ENCODE measurements at places on chromosomes 12 and 14.

DNA sequence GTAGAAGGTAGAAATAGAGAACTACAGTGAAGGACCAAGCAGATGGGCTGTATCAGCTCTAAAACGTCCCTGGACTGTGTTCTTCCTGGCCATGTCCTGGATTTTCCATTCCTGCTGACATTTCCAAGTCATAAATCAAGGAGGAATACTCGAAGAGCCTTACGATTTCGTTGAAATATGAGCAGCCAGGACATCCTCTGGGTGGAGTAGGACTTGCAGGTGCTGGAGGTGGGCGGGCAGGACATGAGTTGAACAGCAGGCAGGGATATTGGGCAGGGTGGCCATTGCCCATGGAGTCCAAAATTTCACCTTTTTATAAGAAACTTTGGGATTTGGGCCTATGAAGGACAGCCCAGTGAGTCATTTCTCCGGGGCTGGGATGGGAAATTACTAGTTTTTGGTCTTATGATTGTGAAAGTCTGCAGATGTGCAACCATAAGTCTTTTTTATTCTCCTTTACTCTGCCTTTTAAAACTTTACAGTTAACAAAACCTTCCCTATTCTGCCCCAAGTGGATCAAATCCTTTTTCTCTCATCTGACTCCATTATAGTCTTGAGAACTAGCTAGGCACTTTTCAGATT, 88.8 kb downstream of the TMX1 start:
- DNase-seq = no peak

GRCh38 chr14:52395728-52396127, 81.6 kb downstream of the PTGER2 start:
- DNase-seq = no peak

GRCh38 chr12:27905285-27906126, 67.0 kb downstream of the PTHLH start:
- DNase-seq = no peak

GRCh38 chr14:29216268-29217232, 450.0 kb downstream of the FOXG1 start:
- no peak for DNase-seq

DNA sequence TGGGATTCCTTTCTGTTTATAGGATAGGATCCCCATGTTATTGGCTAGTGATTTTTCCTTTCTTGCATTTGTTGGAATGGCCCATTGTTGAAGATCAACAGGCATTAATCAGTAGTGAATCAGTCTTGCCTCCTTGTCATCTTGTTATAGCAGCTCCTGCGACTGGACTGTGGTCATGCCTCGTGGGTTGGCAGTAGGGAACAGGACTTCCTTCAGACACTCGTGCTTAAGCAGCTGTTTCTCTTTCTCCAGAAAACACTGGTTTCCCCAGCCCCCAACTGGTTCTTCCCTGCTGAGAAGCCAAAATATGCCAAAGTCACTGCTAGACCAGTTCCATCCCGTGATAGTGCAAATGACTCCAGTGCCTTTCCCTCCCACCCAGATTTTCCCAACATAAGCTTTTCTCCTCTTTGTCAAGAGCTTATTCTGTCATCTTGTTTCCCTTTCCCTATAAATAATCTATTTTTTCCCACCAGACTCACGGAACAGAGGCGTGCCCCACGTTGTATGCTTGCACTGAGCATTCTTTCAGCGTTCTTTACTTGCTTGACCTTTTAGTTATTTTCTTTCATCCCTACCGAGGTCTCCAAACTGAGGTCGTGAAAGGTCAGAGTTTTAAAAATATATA, 83.5 kb downstream of the SAMD4A start:
- no peak for DNase-seq

DNA sequence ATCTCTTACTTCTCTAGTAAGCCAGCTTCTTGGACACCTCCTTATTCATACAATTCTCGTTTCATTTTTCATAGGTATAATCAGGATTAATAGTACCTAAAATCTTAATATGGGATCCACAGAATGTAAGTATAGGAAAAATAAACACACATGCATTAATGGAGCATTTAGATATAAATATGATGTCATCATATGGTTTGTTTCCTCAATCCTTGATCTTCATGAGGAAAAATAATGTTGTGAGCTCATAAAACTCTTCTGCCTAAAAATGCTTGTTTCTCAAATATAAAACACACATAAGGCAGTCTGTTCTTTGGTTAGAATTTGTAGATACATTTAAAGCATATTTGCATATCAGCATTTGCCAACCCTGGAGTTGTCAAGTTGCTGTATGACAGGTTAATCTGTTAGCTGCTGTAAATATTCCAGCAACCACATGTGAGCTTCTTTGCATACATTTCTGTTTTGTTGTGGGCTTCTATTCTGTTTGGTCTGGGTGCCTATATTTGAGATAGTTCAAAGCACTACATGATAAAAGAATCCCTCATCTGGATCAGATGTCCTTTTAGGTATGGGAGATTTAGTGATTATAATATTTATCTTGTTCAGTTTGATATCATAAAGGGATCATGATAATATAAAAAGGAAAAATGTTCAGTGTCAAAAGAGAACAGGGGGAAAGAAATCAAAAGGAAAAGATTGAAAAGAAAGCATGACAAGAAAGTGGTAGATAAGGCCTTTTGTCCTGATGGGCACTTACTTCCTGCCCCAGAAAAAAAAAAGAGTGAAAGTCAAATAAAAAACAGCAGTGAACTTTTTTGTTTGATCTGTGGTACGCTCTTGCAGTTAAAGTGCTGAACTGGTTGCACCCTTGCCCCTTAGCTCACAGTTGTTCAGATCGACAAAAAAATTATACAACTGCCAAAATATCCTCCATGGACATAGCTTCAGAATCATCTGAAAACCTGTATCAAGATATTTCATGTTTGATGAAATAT, 68.6 kb downstream of the ACSS3 start:
- DNase-seq = no peak

DNA sequence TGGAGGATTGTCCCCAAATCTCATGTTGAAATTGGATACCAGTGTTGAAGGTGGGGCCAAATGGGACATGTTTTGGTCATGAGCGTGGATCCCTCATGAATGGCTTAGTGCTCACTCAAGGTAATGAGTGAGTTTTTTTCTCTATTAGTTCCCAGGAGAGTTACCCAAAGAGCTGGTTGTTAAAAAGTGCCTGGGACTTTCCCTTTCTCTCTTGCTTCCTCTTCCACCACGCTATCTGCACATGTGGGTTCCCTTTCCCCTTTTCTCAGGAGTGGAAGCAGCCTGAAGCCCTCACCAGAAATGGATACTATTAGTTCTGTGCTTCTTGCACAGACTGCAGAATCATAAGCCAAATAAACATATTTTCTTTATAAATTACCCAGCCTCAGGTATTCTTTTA, 465.4 kb downstream of the FSCB start:
- no peak for DNase-seq

GRCh38 chr12:1890119-1890703, 28.2 kb downstream of the CACNA2D4 start:
- DNase-seq = no peak

Measured in Panc1 (cell line).